ENCODE measurements at places on chromosomes 12 and 14. TPM values are rescaled to one million over a fixed set of nuclear protein-coding genes. Genes with fewer than 3 reads are reported as not detected.

Gene TDRD9
- polyA plus RNA-seq, result 5.8 TPM

Gene CLEC12A
- 1.8 TPM for polyA plus RNA-seq

Gene PTPRB
- 8.0 TPM for polyA plus RNA-seq

Gene ZCRB1
- polyA plus RNA-seq, result 110 TPM

Gene C12orf56
- polyA plus RNA-seq, result not detected

Gene HOTAIR
- polyA plus RNA-seq, result not detected

Gene C12orf54
- polyA plus RNA-seq, result 5.6 TPM

Gene FITM1
- 25.7 TPM for polyA plus RNA-seq

Gene EFS
- polyA plus RNA-seq, result 11.1 TPM

Gene LRIG3
- 1.8 TPM for polyA plus RNA-seq

Gene DHRS1
- polyA plus RNA-seq, result 38.7 TPM

Gene TMEM253
- 8.0 TPM for polyA plus RNA-seq

Gene NINJ2
- polyA plus RNA-seq, result 2.0 TPM

Gene KRT2
- polyA plus RNA-seq, result not detected

Gene PTGR2
- polyA plus RNA-seq, result 8.8 TPM

Gene PIWIL1
- 0.10 TPM for polyA plus RNA-seq

Gene PSME2
- polyA plus RNA-seq, result 388 TPM

Gene GEMIN2
- polyA plus RNA-seq, result 12.4 TPM

Gene SPX
- polyA plus RNA-seq, result 1.2 TPM

Gene KIF26A
- polyA plus RNA-seq, result 16.1 TPM

Gene TAS2R20
- 0.42 TPM for polyA plus RNA-seq

Gene LGR5
- polyA plus RNA-seq, result 0.66 TPM

Gene EPYC
- polyA plus RNA-seq, result not detected

Gene GPRC5A
- polyA plus RNA-seq, result 2.3 TPM

Gene SLC39A2
- not detected for polyA plus RNA-seq

Gene HHIPL1
- polyA plus RNA-seq, result 0.64 TPM

Gene PPP1R1A
- 32.5 TPM for polyA plus RNA-seq

Gene DPPA3
- not detected for polyA plus RNA-seq

All from adrenal gland (tissue), 19 donors.